MG63 (cell line): ENCODE measurements at places on chromosomes 5 and 9. TPM values are rescaled to one million over a fixed set of nuclear protein-coding genes. Genes with fewer than 3 reads are reported as not detected.

The SLC6A19 gene
- not detected in 2 replicates for total RNA-seq

The CYLC2 gene
- total RNA-seq = not detected in 2 replicates

The SMARCA2 gene
- total RNA-seq = 15.2 and 75.5 TPM in 2 replicates

The ZNF484 gene
- 5.1 and 6.5 TPM in 2 replicates for total RNA-seq

The BARX1 gene
- 170 and 176 TPM in 2 replicates for total RNA-seq

GRCh38 chr9:129118799-129119198 is 7.6 kb downstream of the PTPA start:
- no peak for DNase-seq

GRCh38 chr5:159874263-159874662 is 42.0 kb upstream of the ADRA1B start:
- DNase-seq = peak; percentile 34

GRCh38 chr5:68398146-68398812 is 182.7 kb downstream of the PIK3R1 start:
- DNase-seq = no peak

DNA sequence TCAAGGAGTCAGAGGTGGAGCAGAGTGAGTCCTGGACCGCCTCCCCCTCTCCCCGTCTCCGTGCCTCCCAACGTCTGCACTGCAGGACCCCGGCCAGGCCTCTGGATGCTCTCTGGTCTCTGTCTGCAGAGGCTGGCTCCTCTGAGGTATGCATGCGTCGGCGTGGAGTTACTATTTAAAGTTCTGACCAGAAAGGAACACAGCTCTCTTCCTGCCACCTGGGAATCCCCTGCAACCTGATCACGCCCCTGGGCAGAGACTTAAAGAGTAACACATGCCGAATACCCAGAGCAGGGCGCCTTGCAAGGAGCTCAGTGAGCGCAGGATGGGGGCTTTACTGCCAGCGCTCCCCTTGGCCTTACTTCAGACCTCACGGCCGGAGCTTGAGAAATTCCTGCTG is 16.0 kb downstream of the ANXA6 start:
- no peak for DNase-seq

- DNase-seq = no peak
Observed at GRCh38 chr5:111830333-111830732, 73.3 kb upstream of the NREP start.

GRCh38 chr5:68344447-68345111 is 129.0 kb downstream of the PIK3R1 start:
- DNase-seq = peak; percentile 33
